Activated CD4-positive, alpha-beta T cell treated with anti-CD3 and anti-CD28 coated beads, Interleukin-2, amount 50 U/mL, for 24 hours (primary cell): ENCODE measurements at places on chromosomes 13 and 19.

DNA sequence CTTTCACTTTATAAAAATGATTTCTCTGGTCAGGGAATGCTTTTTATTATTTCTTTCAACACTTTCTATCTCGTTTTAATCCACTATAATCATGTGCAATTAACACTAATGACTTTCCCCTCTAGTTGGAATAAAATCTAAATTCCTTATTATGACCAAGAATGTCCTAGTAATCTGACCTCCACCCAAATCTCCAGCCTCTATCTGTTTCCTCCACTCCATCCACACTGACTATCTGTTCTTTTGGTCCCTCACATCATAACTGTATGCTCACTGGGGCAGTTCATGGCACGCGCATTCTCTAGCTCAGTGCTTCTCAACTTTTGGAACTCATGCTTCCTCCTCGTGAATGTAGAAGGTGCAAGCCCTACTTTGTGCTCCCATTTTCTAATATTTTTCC, 244.7 kb downstream of the POSTN start:
- DNase-seq, result no peak

DNA sequence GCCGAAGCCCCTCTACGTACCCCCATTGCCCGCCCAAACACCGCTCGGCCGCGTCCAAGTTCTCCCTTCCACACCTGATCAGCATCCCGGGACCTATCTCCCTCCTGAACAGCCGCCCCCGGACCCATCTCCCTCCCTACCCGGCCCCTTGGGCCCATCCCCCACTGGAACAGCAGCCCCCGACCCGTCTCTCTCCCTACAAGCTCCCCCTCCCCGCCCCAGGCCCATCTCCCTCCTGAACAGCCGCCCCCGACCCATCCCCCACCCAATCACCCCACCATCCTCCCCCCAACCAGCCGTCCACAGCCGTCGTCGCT, 610 bp downstream of the ZSCAN1 start:
- DNase-seq, result no peak

GRCh38 chr13:41006978-41007743, 12.0 kb downstream of the ELF1 start:
- no peak for DNase-seq

- DNase-seq, result peak; percentile 52
Observed at GRCh38 chr13:46184277-46184699, 2.3 kb upstream of the LCP1 start.

- no peak for DNase-seq
Observed at GRCh38 chr19:3477951-3478350, 2.4 kb downstream of the SMIM24 start.

- DNase-seq, result no peak
Observed at GRCh38 chr19:14673088-14673487, 1.6 kb downstream of the ADGRE3 start.

DNA sequence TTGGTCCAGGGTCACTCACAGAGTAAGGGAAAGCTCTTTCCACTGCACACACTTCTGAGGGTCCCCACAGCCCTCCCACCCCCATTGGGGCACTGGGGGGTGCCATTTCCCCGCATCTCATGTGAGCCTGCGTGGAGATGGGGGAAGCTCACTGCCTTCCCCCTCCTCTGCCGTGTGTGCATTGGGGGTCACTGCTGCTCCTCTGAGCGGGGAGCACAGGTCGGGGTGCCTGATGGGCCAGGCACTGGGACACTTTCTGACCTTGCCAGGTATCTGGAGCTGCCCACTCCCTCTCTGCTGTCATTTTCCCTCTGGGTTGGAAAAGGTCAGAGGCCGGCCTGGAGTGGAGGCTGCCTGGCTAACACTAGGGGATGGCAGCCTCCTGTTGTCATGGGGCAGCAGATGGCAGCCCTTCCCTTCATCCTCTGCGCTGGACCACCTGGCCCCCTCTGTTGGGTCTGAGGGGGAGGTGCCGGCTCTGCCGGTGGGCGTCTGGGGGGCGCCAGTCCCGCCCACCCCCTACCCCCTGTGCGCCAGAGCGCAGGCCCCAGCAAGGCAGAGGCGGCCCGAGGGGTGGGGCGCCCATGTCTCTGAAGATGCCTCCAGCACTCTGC, 9.1 kb downstream of the SSBP4 start:
- DNase-seq, result no peak

- DNase-seq, result no peak
Observed at GRCh38 chr19:54345938-54346386, 7.0 kb upstream of the LILRA4 start.

DNA sequence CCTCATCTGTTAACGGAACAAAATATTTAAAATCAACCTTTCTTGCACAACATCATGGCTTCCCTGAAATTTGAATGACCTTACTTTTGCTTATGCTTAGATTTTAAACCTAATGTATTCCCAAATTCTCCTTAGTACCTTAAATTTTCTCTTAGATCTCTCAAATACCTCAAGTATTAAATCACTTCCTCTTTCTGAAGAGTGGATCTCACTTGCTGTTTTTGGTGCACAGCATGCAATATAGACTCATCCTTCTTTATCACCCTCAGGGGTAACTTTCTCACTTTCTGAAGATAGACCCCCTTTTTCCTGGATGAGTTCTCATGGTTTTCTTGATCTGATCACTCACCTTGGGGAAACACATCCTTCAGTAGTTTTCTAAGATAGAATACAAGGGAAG, 871.7 kb downstream of the DACH1 start:
- DNase-seq, result no peak

- DNase-seq, result peak; percentile 63
Observed at GRCh38 chr19:11197291-11198174, at the start of gene KANK2. TSS of gene KANK2 (minus strand) at chr19:11197545. CDS start at chr19:11194511, 3,034 bp downstream.

DNA sequence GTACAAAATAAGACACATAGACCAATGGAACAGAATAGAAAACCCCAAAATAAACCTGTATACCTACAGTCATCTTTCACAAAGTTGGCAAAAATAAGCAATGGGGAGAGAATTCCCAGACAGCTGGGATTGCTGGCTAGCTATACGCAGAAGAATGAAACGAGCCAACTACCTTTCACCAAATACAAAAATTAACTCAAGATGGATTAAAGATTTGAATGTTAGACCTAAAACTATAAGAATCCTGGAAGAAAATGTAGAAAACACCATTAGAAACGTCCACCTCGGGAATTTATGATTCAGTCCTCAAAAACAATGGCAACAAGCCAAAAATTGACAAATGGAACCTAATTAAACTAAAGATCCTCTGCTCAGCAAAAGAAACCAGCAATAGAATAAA, 408.1 kb upstream of the SLITRK1 start:
- DNase-seq, result no peak

DNA sequence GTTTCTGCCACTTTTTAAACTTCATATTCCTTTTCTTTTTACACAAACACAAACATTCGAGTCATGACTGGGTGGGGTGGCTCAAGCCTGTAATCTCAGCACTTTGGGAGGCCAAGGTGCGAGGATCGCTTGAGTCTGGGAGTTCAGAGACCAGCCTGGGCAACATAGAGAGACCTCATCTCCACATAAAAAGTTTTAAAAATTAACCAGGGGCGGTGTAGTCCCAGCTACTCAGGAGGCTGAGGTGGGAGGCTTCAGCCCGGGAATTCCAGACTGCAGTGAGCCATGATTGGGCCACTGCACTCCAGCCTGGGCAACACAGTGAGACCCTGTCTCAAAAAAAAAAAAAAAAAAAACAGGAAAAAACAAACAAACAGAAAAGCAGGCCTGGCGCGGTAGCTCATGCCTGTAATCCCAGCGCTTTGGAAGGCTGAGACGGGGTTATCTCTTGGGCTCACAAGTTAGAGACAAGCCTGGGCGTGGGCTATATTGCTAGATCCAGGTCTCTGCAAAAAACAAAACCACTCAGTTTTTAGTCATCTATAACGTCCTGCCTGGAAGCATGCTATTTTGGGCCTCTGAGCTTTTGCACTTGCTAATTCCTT, 583 bp upstream of the BAX start:
- DNase-seq, result no peak

DNA sequence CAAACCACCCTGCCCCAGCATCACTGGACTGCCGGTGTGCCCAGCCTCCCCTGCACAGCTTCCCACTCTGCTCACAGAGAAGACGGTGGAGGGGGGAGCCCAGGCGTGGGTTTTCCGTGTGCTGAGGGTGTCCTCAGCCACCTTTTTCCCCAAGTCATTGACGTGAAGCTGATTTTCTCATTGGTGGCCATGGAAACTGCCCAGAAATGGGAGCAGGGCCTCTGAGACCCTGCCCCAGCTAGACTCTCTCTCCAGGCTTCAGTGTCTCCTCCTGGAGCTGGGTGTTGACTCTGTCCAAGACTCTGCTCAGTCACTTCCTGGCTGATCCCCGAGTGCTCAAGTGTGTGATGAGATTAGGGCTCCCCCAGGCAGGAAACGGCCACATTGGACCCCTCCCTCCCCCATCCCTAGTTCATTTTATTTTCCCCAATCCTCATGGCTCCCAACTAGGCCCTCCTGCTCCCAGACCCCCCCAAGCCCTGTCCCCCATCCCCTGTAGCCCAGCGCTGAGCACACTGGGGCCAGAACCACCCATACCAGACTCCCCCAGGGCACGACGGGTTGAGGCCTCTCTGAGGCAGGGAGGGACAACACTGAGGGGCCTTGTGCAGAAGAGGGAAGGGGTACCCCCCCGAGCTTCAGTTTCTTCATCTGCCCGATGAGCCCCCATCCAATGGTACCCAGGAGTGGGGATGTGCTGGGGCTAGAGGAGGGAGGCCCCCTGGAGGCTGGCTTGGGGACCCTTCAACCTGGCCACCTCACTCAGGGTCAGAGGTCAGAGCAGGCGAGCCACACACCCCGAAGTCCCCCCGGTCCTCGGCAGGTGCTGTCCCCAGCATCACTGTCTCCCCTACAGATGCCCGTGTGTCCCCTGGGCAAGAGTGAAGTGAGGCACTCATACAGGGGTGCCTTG, 1.2 kb upstream of the F2RL3 start:
- no peak for DNase-seq

DNA sequence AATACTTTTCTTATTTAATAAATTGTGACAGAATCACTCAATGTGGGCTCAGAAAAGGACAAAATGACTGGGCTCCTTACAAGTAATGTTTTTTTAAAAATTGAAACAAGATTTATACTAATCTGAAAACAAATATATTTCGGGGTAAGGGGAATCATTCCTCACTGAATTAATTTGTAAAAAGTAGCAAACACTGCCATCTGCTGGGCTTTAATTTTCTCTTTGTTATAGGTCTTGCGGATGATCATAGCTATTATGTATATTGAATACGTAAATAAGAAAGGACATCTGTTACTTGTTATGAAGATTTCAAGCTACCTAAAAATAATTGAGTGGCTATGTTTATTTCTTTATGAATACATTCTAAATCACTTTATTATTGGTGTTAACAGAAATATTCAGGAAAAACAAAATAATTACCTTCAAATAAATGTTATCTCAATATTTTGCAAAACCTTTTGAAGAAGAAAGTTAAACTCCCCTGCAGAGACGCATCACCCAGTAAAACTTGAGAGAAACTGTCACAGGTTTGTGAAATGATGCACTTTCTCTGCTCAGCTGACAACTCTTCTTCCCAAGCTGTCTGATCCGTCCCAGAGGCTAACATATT, 17.8 kb upstream of the ENOX1 start:
- no peak for DNase-seq

- DNase-seq, result no peak
Observed at GRCh38 chr13:75485286-75486062, 3.5 kb upstream of the TBC1D4 start.

GRCh38 chr13:32642858-32643257, 56.6 kb downstream of the PDS5B start:
- DNase-seq, result no peak

GRCh38 chr19:40221858-40222619, 3.9 kb upstream of the TTC9B start:
- peak; percentile 38 for DNase-seq

DNA sequence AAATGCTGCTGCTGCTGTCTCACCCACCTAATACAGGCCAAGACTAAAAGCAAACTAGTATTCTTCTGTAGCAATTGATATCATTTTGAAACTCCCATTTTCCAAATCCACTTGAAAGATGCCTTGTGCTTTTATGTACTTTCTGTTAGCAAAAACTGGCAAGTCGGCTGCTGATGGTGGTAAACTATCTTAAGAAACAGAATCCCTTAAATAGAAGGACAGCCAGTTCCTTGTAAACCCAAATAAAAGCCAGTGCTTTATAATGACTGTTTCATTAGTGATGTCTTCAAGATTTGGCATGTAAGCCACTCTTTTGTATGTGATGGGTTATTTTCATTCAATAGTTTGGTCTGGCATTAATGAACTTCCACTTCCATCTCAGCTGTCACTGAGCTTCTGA, 5.2 kb downstream of the FAM124A start:
- DNase-seq, result no peak

GRCh38 chr19:2352121-2352520, 7.9 kb upstream of the TMPRSS9 start:
- DNase-seq, result no peak

- DNase-seq, result no peak
Observed at GRCh38 chr13:28584873-28585381, 74.0 kb upstream of the POMP start.

DNA sequence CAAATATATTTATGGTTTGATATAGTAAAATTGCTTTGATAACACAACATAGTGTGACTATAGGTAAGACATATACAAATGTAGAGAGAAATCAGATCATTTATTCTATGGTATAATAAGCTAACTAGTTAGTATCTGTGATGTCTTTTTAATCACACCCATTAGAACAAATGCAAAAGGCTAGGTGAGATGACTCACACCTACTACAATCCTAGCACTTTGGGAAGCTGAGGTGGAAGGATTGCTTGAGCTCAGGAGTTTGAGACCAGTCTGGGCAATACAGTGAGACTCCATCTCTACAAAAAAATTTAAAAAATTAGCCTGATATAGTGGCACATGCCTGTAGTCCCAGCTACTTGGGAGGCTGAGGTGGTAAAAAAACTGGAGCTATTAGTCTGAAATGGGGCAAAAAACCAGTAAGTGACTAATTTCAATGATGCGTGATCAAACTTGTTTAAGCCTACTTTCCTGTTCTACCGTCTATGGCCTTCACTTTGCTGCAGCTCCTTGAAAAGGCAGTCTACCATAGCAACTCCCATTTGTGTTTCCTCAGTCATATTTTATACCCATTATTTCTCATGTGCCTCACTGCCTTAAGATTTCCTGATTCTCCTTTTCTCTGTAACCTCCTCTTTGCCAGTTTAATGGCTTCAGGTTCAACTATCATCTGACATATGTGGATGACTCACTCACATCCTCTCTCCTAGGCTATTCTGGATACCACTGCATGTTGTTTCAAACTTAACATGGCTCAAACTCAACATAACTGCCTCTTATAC, 12.5 kb downstream of the ALG5 start:
- DNase-seq, result no peak

- no peak for DNase-seq
Observed at GRCh38 chr19:28519218-28519779, 693.7 kb downstream of the UQCRFS1 start.

GRCh38 chr13:51370116-51370515, 30.6 kb downstream of the SERPINE3 start:
- no peak for DNase-seq

DNA sequence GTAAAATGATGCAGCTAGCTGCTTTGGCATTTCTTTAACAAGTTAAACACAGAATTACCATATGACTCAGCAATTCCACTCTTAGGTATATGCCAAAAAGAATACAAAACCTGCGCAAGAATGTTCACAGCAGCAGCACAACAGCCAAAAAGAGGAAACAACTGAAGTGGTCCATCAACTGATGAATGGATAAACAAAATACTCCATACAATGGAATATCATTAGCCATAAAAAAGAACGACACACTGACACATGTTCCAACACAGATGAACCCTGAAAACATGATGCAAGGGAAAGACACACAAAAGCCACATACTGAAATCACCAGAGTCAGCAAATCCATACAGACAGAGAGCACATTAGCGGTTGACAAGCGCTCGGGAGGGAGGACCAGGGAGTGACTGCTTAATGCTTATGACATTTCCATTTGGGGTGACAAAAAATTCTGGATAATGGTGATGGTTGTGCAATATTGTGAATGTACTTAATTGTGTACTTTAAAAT, 3.0 kb downstream of the PCID2 start:
- no peak for DNase-seq
